Stimulated activated CD8-positive, alpha-beta memory T cell treated with anti-CD3 and anti-CD28 coated beads, Interleukin-15, amount 100 ng/mL, for 4 hours (primary cell): ENCODE measurements at places on chromosomes 7 and 10.

DNA sequence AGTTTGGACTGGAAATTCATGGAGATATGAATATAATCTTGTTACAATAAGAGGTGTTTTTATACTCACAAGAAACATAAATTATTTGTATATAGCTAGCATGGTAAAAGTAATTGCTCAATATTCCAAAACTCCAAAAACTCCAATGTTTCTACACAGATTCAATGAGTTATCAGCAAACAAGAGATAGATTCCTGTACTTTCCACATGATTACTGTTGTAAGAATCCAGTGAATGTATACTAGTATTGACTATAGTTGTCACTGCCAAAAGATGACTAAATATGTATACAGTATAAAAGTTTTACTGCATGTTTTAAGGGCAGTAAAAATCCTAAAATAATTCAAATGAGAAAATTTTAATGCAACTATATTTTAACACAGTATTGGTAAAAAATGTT lies 10.7 kb downstream of the ATOH7 start:
- no peak for DNase-seq

DNA sequence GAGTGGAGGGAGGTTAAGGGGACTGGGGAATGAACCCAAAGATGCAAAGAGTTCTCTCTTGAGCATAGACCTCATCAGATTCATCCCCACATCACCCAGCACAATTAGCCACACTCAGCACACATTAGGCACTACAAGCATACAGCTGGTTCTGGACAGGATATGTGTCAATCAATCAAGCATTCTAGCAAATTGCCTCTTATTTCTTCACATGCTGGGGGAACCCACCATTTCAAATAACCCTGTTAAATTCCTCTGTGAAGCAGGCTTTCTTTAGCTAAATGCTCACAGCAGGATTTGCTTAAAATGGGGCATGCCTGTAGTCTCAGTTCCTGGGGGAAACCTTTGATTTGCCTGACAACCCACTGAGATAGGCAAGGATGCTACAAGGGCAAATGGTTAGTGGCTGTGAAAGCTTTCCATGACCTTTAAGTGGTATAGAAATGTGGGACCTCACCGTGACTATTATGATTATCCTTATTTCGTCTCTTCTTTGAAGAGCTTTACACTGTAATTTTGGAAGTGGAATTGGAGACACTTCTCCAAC lies 193.4 kb upstream of the ZMIZ1 start:
- no peak for DNase-seq

GRCh38 chr10:71978476-71978875 lies 14.3 kb downstream of the CHST3 start:
- no peak for DNase-seq

GRCh38 chr10:61993711-61994401 lies 92.4 kb downstream of the ARID5B start:
- DNase-seq: no peak

DNA sequence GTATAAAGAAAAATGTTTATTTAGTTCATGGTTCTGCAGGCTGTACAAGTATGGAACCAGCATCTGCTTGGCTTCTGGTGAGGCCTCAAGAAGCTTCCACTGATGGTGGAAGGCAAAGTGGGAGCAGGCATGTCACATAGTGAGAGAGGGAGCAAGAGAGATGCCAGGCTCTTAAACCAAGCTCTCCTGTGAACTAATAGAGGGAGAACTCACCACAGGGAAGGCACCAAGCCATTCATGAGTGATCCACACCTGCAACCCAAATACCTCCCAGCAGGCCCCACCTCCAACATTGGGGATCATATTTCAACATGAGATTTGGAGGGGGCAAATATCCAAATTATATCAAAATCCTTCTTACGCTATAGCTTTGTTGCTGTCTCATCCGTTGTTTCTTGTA lies 113.1 kb downstream of the CPED1 start:
- no peak for DNase-seq

GRCh38 chr10:90977855-90978486 lies 57.1 kb upstream of the ANKRD1 start:
- DNase-seq: no peak

DNA sequence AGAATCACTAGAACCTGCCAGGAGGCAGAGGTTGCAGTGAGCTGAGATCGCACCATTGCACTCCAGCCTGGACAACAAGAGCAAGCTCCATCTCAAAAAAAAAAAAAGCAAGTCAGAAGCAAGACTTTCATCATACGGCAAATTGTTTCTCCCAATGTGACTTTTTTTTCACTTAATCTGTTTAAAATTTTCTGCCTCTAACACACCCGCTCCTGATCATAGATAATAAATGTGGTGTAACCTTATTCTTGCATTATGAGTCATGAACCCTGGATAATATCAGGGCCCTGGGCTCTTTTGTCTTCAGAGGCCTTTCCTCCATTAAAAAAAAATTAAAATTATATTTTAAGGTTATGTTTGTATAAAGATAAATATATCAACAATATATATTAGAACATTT lies 111.4 kb upstream of the JCAD start:
- DNase-seq: no peak

DNA sequence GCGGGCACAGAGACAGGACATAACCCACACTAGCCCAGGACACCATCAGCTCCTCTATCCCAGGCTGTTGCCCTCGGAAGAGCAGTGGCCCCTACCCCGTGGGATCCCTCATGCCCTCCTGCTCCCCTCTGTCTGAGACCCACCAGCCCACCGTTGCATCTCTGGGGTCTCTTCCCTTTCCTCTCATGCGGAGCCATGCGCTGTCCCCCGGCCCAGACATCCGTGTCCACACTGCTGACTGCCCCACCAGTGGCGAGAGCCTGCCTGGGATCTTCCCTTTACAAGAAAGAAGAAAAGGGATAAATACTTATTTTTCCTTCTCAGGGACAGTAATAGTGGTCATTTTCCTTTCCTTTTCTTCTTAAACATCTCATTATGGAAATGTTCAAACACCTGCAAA lies 115.4 kb downstream of the WDR37 start:
- no peak for DNase-seq

DNA sequence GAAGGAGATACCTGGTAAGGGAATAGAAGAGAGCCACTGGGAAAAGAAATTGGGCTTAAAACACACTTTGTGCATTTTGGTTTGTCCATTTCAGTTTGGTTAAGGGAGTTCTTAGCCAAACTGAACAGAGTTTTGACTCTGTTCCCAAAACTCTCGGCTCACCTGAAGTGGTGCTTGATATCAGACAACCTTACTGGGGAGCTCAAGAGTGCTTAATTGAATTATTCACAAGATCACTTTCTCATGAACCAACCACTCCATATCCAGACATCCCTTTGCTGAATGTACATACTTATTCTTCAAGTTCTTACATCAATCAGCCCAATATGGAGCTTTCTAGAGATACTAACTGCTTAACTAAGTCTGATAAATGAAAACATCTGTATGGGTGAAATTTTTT lies 413.1 kb downstream of the GRM8 start:
- DNase-seq: no peak

GRCh38 chr7:114819616-114820362 lies 102.1 kb upstream of the MDFIC start:
- no peak for DNase-seq

- DNase-seq: no peak
Measured at GRCh38 chr7:29328811-29329210, 134.2 kb downstream of the CHN2 start.

GRCh38 chr7:22452142-22452959 lies 47.6 kb downstream of the STEAP1B start:
- no peak for DNase-seq

DNA sequence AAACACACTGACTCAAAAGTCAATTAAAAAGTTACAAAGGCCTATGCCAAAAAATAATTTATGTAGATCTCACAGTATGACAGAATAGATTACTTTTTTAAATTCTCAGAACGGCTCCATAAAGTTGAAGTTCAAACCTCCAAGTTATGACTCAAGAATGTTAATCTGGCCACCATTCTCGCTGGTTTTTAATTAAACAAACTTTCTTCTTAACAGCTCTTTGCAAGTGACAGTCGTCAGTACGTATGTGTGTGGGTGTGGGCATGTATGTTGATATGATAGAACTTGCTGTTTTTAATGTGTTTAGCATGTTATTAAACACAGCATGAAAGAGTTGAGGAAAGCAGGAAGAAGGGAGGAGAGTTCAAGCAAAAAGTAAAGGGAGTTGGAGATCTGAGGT lies 18.5 kb downstream of the PRKCQ start:
- no peak for DNase-seq

DNA sequence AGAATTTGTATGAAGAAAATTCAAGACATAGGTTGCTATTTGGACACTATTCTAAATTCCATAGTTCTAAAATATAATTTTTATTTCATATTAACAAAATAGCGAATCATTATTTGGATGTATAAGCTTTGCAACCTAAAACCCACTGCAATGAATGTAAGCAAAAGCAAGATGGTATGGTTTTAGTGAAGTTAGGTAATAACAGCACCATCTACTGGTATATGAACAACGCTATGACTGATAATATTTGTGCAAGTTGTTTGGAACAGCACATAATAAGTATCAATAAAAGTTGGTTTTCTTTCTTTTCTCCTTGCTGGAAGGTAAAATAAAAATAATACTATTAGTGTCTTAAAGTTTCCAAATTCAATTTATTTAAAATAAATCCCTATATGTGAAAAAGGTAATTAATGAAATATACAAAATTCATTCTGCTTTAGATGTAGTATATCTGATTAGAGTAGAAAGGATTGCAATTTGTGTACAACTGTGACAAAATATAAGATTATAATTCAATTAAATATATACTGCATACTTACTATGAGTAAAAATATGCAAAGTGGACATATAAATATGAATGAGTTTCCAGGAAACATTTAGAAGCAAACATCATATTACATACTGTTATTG lies 79.0 kb upstream of the LSM8 start:
- no peak for DNase-seq

GRCh38 chr10:119872860-119873681 lies 428 bp upstream of the MCMBP start:
- DNase-seq: peak; percentile 80

DNA sequence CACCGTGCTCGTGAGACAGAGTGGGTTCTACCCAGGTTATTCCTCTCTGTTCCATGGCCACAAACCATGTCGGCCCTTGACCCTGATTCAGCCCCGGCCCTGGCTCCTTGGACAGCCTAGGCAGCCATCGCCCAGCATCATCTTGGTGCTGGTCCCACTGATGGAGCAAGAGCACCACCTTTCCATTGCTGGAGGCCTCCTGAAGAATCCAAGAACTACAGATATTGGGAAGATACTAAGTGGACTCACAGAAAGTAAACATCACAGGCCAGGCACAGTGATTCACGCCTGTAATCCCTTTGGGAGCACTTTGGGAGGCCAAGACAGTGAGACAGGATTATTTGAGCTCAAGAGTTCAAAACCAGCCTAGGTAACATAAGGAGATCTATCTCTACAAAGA lies 125.1 kb downstream of the NT5C2 start:
- DNase-seq: no peak

GRCh38 chr7:877312-878232 lies 1.2 kb downstream of the GET4 start:
- no peak for DNase-seq

GRCh38 chr10:95295031-95295755 lies 4.4 kb upstream of the PDLIM1 start:
- no peak for DNase-seq

GRCh38 chr7:14691597-14692203 lies 210.9 kb downstream of the DGKB start:
- DNase-seq: no peak

DNA sequence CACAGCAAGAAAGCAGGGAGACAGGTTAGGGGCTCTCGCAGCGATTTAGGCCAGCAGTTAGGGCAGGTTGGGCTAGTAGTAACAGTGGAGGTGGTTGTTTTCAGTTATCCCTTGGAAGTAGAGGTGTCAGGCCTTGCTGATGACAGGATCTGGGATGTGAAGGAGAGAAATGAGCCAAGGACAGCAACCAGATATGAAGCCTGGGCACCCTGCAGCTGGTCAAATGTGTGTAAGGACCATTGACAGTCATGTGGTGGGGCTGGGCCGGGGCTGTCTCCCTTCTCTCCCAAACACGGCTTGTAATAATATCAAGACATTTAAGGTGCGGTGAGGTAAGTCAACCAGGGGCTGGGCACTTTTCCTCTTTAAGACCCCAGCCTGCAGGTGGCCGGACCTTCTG lies 112.5 kb upstream of the IGFBP3 start:
- DNase-seq: no peak

- DNase-seq: no peak
Measured at GRCh38 chr7:68862736-68863135, 735.5 kb upstream of the AUTS2 start.

DNA sequence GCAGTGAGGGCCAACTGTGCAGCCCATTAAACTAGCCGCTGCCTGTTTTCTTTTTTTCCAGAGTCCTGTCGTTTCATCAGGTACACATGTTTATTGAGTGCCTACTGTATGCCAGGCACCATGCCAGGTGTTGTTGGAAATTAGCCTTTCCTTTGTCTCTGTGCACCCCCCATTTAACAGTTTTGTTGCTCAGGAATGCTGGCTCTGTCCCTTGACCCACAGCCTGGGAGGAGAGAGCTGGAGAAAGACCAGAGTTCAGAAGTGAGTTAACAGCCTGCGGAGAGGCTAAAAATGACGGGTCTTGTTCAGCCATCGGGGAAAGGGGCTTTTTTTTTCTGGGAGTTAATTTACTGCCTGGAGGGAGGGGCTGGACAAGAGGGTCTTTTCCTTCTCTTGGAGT lies 1.3 kb downstream of the LRMDA start:
- DNase-seq: no peak

DNA sequence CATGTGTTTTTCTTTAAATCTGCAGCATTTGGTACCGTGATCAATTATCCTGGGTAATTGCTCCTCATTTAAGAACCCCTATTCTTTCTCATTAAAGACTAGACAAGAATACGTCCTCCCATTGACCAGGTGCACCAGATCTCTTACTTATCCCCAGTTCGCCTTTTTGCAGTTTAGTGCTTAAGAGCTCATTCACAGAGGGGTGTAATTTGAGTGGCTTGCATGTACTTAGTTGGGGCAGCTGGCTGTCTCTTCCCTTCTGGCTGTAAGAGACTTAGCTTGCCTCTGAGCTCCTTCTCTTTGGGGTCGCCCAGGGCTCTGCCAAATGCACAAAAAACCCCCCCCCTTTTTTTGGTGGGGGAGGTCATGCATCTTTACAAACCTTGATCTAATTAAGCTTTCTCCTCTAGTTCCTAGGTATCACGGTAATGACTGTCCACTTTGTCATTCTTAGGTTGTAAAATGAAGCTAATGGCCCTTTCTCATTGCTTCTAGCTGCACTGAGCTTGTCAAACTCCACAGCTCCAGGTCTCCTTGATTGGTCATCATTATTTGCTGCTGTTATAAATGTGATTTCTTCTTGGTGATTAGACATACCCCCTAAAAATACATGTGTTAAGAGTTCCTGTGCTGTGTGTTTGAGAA lies 26.3 kb downstream of the GAD2 start:
- no peak for DNase-seq

GRCh38 chr10:90319188-90319914 lies 538.5 kb downstream of the HTR7 start:
- no peak for DNase-seq

GRCh38 chr7:15555381-15555859 lies 6.4 kb downstream of the AGMO start:
- DNase-seq: no peak

DNA sequence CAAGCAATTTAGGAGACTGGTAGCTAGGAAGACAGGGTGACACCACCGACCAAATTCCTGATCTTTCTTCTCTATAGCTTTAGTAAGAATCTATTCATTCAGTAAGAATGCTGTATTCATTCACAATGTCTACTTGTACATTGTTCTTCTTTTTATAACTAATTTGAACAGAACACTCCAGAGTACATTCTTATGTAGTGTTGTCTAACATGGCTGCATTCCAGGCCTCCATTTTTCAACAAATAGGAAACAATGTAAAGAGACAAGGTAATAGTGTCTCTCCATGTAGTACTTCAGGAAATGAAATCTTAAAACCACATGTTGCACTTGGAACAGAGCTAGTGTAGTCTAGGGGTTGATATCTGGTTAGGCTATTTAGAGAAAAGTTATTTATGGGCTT lies 1.8 kb downstream of the VCL start:
- no peak for DNase-seq
